Stimulated activated naive CD4-positive, alpha-beta T cell treated with Interleukin-2 at 50 U/mL for 16 hours (primary cell): ENCODE measurements at places on chromosomes 2 and 18.

- no peak for DNase-seq
These were observed 249.7 kb upstream of the PXDN start for GRCh38 chr2:1993711-1994682.

DNA sequence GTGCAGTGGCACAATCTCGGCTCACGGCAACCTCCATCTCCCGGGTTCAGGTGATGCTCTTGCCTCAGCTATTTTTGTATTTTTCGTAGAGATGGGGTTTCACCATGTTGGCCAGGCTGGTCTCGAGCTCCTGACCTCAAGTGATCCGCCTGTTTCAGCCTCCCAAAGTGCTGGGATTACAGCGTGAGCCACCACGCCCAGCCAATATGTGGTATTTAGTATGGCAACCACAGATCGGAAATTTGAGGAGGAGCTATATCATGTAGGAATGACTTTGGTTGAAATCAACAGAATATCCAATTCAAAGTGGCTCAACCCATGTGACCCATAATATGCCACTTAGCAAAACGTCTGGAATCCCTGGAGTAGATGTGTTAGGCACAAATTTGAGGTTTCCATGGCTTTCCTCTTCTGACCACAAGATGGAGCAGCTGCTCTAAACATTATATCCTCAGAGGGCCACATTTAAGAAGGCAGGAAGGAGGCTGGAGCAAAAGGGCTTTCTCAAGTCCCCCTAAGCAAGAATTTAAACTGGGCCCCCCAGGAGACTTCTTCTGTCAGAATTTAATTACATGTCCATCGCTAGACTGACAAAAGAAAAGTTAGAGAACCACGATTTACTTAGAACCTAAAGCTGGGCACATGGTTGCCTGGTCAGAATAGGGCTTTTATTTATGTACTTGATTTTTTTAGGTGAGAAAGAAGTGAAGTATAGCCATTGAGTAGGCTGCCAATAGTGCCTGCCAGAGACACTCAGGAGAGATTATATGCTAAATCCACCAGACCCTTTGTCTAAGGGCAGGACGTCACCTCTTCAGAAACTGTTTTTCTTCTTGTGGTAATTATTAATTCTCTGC is 49.6 kb upstream of the ITSN2 start:
- peak; percentile 5 for DNase-seq

- DNase-seq = no peak
These were observed 143.5 kb downstream of the TGIF1 start for GRCh38 chr18:3593381-3593903.

DNA sequence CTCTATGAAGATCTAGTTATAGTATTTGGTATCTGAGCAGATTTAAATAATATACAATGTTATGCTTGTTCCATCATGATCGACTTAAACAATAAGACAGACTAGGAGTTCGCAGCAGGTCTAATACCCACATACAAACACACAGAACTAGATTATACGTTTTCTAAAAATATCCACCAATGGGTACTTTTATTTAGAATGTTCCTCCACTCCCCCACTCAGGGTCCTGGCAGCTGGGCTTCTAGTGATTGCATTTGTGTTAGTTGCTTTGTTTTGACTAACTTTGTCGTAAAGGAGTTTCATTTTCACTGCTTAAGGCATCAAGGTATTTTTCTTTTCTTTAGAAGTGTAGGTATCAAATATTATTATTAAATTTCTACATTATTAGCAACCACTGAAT is 91.4 kb downstream of the RPRM start:
- no peak for DNase-seq

DNA sequence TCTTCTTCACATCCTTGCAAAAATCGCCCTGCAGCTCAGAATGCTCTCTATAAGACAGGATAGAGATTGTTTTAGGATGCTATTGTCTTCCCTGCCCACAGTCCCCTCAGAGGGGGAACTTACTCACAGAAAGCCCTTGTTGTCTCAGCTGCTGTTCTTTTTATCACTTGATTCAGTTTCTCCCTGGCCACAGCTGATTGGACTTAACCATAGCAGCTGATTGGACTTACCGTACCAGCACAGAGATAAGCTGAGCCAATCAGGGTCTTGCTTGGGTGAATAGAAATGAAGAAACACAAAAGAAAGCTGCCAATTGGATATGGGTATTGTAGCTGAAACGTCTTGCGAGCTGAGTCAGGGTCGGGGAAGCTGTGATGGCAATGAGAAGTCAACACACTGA is 194.2 kb upstream of the MEX3C start:
- DNase-seq = no peak

GRCh38 chr2:128373451-128374000 is 54.9 kb upstream of the HS6ST1 start:
- no peak for DNase-seq

GRCh38 chr2:128535953-128536352 is 217.3 kb upstream of the HS6ST1 start:
- DNase-seq = no peak
